RPMI7951 (cell line): ENCODE measurements at places on chromosomes 13 and 19. TPM values are rescaled to one million over a fixed set of nuclear protein-coding genes. Genes with fewer than 3 reads are reported as not detected.
A peak's percentile ranks its signal among the peaks of the same experiment; 100 is the strongest.

GRCh38 chr19:51016798-51017683 lies 2.5 kb downstream of the KLK10 start:
- peak; percentile 37 for DNase-seq

Gene C5AR1
- not detected in 2 replicates for total RNA-seq

GRCh38 chr13:41962994-41963393 lies 2.1 kb upstream of the VWA8 start:
- DNase-seq = no peak

- no peak for DNase-seq
These were observed 21.5 kb downstream of the SHC2 start for GRCh38 chr19:439167-439900.

Gene PRRG2
- total RNA-seq = 0.10 TPM in 1 of 2 replicates, not detected in the other

DNA sequence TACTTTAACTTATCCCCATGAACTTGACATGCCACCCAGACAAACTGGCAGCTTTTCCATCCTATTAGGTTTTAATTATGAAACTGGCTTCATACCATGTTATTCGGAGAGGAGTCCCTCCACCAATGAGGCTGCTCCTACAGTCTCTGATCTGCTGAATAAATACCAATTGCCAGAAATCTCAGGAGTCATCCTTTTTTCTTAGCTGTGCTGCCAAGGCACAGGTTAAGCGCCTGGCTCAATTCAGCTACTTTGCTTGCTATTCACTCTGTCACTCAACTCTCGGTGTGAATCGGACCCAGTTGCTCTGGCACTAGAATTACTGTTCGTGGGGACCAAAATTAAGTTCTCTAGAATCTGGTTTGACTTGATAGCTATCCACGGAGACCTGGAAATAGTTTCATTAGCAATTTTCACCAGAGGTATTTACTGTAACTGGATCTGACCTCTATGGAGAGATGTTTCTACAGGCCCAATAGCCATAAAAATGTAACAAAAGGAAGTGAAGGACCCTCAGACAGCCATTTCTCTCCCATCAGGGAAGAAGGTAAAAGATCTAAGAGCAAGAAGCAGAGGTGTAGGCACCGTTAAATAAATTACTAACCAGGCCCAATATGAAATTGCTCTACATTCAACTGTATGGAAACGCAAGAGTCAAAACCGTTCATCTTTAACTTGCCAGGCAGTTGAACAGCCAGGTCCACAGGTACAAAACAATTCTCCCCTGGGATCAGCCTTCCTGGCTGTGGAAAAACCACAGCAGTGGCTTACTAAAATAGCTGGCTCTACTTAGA lies 5.4 kb downstream of the ZC3H4 start:
- peak; percentile 46 for DNase-seq

- DNase-seq = peak; percentile 55
These were observed 62.7 kb downstream of the F2RL3 start for GRCh38 chr19:16951529-16951928.

Gene ZNF665
- 2.5 and 3.6 TPM in 2 replicates for total RNA-seq

Gene TEKTIP1
- not detected in 2 replicates for total RNA-seq

DNA sequence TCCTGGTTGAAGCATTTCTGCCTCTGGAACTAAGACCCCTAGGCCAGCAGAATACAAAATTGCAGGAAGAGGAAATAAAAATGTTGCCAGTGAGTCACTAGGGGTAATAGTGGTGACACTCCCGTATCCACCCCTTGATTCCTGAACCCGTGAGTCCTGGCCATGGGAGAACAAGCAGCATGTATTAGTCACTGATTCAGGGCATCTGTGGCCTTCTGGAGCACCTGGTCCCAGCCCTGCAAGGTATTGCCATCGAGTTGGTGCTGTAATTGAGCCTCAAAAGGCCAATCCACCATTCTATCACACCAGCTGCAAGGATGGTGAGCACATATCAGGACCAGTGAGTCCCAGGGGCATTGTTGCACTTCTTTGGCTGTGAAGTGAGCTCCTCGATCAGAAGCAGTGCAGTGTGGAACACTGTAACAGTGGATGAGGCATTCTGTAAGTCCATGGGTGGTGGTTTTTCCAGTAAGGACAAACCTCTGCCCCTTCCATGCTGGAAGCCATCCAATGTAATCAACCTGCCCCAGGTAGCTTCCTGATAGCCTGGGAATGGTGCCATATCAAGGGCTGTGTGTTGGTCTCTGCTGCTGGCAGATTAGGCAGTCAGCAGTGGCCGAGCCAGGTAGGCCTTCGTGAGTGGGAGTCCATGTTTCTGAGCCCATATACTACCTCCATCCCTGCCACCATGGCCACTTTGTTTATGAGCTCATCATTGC lies 39.6 kb downstream of the C1QTNF9 start:
- no peak for DNase-seq
